ENCODE measurements at places on chromosomes 5 and 9.

DNA sequence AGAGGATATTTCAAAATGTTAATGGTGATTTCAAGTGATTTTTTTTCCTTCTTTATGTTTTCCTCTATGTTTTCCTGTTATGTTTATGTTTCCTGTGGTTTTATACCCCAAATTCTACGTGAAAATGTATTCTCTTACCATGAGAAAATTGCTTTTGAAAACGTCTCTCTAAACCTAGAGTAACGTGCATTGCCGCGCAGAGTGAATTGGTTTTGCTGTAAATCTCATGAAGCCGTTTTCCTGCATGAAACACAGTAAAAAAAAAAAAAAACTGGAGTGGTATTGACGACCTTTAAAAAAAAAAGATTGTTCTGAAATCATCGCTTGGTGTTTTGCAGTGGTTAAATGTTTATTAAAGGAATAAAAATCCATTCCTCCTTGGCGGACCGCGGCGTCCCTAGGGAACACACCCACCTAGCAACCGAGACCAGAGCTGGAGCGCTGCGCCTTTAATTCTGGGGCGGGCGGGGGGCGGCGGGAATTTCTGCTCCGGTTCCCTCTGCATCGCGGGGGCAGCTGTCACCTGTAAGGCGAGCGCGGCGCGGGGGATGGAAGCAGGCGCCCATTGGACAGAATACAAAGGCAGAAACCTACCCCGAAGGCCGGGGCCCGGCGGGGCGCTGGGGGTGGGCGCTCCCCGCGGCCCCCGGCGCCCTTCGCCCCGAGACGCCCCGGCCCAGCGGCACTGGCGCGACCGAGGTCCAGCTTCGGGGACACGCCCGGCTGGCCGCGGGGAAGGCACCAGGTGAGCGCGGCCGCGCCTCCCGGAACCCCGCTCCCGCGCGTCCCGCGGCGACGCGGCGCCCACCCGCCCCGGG, at the start of gene SOWAHA:
Gene SOWAHA, plus strand, starts transcription at position 522 of the 818 bp plus-strand sequence. CDS start 320 bp downstream, outside the sequence.
- no peak for DNase-seq

GRCh38 chr5:44740660-44741059, 68.1 kb upstream of the MRPS30 start:
- DNase-seq = no peak

GRCh38 chr5:126826619-126827215, 49.8 kb downstream of the LMNB1 start:
- no peak for DNase-seq

DNA sequence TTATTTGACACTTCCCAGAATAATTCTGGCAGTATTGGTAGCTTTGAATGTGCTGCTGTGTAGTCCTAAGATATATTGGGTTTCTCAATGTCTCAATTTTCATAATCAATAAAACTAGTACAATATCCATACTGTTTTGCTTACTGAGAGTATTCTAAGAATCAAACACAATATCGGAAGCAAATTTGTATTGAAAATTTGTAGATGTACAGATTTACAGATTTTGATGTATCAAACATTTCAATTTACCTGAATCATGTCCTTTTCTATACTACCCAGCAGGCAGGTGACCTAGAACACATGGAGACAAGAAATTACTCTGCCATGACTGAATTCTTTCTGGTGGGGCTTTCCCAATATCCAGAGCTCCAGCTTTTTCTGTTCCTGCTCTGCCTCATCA, at the start of gene OR13D1:
Gene OR13D1, plus strand, starts transcription at position 301 of the 400 bp plus-strand sequence. Its CDS starts 0 bp downstream, at position 301.
- DNase-seq = no peak
